ENCODE measurements at places on chromosomes 5 and 9.

GRCh38 chr5:77182367-77182766, 28.1 kb upstream of the PDE8B start:
- DNase-seq, result no peak

- no peak for DNase-seq
These were observed 249.0 kb downstream of the ARHGAP26 start for GRCh38 chr5:143019157-143019556.

DNA sequence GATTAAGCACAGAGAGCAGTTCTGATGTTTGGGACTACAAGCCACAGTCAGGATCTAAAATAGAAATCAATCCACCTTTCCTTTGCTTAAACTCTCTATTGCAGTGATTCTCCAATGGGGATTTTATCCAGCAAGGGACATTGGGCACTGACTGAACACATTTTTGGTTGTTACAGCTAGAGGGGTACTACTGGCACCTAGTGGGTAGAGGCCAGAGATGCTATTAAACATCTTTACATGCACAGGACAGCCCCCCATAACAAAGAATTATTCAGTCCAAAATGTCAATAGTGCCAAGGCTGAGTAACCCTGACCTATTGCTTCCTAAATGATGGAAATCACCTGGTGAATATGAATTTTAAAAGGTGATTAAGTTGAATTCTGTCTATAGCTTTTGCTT, 12.0 kb downstream of the ZNF622 start:
- DNase-seq, result no peak

GRCh38 chr9:21995666-21996398, 1.2 kb downstream of the CDKN2B-AS1 start:
- peak; percentile 51 for DNase-seq

DNA sequence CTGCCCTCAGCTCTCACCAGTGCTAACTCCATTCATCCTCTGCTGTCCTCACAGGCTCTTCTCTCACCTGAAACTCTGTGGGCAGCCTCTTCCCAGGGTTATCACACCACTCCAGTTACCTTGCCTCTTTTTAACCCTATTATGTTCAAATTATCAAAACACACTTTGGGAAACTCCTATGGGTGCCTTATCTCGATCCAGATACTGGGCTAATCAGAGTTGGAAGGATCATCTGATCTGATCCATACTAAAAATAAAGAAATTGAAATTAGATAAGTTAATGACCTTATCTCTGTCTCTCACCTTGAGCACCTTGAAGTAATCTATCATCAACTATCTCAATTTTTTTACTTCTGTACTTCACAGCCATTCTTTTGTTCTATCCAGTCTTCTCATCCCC, 300.5 kb upstream of the ISL1 start:
- DNase-seq, result no peak

DNA sequence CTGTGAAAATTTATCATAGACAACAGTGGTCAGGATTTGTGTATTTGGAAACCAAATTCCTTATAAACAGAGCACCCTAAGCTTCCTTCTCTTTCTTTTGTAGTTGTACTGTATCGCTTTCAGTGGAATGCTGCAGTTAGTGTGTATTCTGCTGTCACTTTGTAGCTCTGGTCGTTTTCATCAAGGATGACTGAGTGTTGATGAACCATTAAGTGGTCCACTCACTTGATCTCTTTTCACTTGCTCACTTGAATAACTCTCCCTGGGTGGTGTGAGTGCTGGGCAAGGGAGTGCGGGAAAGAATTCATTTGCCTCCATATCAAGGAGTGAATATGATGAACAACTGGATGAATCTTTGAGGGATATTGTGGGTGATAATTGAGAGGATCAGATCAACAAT, 1225.7 kb upstream of the WWC1 start:
- DNase-seq, result no peak

DNA sequence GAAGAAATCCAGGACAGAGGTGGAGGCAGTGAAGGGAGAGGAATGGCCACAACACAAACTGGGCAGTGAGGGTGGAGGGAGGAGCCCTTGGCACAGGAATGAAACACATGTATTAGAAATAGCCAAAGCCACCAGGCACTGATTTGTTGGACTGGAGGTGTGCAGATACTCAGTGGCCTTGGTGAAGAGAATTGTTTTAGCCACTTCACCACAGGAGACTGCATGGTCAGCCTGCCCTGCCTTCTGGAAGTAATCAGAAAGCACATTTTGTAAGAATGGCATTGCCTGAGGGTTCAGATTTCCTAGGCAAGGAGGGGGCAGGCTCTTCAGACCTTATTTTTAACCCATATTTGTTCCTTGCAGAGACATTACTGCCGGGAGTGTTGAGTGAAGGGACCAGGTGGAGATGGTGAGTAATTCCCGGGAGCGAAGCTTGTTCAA, 2.2 kb downstream of the SGCD start:
- DNase-seq, result no peak

- DNase-seq, result no peak
These were observed 17.7 kb downstream of the MLLT3 start for GRCh38 chr9:20604562-20604961.

- peak; percentile 20 for DNase-seq
These were observed 601 bp downstream of the NNT start for GRCh38 chr5:43603344-43604217.

GRCh38 chr9:106529616-106530015, 333.4 kb upstream of the ZNF462 start:
- no peak for DNase-seq

- no peak for DNase-seq
These were observed 27.9 kb downstream of the MED10 start for GRCh38 chr5:6350277-6351090.

DNA sequence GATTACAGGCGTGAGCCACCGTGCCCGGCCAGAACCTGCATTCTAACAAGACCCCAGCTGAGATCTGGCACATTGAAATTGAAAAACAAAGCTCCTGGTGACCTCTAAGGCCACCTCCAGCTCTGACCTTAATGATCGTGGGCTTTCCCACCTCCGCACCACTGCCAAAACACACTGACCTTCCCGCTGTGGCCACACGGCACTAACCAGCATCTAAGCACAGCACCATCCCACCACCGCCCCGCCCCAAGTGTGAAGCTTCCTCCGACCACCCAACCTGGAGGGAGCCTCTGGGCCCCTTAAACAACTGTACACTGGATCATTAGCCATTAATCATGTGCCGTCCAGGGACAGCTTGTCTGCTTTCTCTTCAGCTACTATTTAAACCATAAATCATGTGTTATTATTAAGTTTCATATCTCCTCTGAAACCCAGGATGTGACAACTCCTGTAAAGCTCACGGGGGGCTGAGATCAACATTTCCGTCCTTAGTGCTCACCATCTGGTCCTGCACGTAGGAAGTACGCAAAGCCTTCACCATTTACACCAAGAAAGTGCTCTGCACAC, 80.6 kb downstream of the COL23A1 start:
- DNase-seq, result no peak

DNA sequence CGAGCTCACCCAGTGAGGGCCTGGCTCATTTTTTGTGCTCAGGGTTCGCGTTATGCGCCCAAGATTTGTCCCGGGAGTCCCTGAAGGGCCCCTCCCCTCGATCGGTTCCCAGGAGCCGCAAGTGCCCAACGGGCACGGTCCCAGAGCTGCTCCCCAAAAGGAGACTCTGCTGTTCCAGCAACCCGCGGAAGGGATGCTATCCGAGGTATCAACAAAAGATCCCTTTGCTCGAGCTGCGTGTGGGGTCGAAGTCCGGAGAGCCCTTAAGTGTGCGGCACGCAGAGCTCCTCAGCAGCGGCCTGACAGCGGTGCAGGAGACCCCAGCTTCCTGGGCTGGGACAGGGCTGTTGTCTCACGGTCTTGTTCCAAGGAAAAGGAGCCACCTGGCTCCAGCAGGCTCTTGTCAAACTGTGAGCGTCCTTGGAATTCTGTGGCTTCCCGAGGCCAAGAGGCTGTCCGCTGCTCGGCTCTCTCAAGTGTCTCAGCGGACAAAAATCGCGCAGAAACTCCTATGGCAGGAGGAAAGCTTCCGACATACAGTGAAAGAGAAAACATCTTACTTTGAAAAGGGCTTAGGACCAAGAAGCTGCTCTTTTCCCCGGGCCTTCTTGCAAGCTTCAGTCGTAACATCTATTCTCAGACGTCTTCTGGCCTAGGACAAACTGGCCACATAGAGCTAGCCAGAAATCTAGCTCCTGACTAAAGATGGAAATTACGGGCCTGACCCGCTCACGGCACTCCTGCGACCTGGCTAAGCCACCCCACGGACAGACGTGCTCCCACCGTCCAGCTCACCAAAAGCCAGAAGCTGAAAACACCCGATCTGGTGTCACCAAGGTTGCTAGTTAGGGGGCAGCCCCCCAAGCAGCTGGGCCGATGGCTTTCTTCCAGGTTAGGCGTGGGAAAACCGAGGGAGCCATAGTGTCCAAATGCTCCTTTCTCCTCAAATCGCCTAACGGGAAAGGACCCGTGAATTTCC, 2.6 kb upstream of the FOXB2 start:
- no peak for DNase-seq

DNA sequence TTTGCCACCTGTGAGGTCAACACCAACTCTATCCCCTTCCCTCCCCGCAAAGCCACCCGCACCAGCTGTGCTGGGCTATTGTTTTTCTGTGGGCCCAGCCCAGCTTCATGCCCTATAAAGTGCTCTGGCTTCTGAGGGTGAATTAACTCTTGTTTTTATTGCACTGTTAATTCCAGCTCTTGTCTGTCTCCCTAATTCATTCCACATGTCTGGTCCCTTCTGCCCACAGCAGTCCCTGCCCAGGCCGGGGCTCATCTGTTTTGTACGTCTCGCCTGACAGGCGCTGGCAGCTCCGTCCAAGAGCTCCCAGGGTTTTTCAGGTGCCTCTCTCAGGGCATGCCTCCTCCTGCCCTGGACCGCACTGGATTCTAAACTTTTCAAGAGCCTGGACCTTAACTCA, 118.9 kb downstream of the PDZD2 start:
- DNase-seq, result no peak

- DNase-seq, result peak; percentile 64
These were observed 64.3 kb downstream of the GOLM1 start for GRCh38 chr9:86034863-86035734.

GRCh38 chr5:62093976-62094375, 212.0 kb upstream of the KIF2A start:
- DNase-seq, result peak; percentile 54

- no peak for DNase-seq
These were observed 18.4 kb downstream of the GLRA1 start for GRCh38 chr5:151906246-151906645.

DNA sequence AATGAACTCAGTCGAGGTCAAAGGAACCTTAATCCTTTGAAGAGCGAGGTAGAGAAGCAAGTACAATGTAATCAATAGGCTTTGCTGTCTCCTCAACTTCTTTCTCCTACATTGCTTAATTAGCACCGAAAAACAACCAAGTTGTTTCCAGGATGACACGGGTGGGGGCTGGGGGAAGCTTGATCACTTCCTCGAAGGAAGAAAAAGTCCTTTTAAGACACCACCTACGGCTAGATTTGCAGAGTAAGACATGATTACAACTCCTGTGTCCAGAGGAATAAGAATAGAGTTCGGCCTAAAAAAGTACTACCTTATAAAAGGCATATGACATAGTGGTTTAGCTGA, 811 bp upstream of the ARRDC3 start:
- peak; percentile 25 for DNase-seq

GRCh38 chr5:170286386-170286925, 11.1 kb downstream of the LCP2 start:
- no peak for DNase-seq

DNA sequence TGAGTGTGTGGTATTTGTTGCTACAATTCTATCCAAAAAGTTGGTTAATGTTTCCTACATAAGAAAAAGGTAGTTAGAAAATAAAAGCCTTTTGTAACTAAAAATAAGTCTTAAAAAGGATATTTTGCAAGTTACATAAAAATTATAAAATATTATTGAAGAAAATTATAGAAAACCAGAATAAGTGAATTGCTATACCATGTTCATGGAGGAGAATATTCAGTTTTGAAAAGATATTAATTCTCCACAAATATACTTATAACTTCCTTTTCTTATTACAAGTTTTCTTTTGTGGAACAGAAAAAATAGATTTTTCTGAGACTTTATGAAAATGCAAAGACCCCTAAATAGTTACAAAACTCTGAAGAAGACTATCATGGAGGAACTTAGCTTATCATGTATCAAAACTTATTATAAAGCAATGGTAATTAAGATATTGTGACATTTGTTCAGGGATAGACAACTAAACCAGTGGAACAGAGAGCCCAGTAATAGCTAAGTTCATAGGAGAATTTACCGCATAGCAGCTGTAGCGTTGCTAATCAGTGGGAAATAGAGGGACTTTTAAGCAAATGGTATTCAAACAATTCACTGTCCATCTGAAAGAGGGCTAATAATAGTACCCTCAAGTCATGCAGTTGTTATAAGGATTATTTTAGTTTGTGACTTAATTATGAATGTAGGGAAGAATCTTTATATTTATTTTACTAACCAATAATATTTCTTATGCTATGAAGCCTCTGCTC, 515.2 kb upstream of the ZNF608 start:
- DNase-seq, result no peak

DNA sequence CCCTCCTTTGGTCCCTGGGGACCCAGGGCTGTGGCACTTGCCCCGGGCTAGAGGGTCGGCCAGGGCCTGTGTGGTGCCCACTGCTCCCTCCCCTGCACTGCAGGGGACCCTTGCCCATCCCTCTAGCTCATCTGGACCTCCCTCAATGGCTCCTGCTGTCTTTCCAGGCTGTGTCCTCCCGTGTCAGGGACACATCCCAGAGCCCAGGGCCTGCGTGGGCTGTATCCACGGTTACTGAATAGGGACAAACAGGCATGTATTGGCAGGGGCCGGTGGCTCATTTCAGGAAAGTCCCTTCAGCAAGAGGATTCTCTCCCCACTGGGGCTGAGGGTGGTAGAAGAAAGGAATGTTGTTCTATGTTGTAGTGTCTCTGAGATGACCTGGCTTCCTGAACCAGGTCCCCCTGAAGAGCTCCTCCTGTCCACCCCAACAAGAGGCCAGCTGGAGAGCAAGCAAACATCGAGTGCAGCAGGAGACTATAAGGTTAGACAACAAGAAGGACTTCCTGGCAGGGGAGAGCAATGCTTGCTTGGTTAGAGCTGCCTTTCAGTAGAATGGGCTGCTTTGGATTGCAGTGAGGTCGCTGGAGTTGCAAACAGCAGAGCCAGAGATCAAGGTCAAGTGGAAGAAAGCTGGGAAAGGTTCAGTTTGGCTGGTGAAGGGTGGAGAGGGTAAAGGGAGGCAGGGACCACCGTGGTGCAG, 1.0 kb upstream of the CRB2 start:
- DNase-seq, result no peak

DNA sequence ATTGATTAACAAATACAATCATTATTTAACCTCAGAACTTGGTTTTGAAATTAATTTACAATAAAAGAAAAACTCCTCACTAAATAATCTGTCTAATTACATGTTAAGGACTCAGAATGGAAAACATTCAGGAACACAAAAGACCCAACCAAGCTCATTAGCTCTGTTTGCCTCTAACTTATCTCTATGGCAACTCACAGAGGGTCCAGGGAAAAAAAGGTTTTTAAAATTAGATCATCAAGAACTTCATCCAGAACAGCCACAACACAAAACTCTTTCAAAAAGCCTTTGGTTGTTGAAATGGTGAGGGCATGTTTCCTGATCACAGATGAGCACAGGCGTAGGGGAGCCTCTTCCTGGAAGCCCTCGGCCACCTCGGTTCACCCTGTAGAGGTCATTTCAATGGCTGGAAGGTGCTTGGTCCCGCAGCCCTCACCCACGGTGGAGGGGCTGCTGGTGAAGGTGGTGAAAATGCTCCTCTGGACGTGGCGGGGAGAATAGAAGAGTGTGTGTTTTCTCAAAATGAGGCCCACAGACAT, 17.2 kb upstream of the TCF7 start:
- no peak for DNase-seq

Data from WERI-Rb-1 (cell line).